ENCODE measurements at places on chromosomes 2 and 18.
A peak's percentile ranks its signal among the peaks of the same experiment; 100 is the strongest.

GRCh38 chr2:9294764-9295163, 88.2 kb downstream of the ASAP2 start:
- DNase-seq, result no peak

DNA sequence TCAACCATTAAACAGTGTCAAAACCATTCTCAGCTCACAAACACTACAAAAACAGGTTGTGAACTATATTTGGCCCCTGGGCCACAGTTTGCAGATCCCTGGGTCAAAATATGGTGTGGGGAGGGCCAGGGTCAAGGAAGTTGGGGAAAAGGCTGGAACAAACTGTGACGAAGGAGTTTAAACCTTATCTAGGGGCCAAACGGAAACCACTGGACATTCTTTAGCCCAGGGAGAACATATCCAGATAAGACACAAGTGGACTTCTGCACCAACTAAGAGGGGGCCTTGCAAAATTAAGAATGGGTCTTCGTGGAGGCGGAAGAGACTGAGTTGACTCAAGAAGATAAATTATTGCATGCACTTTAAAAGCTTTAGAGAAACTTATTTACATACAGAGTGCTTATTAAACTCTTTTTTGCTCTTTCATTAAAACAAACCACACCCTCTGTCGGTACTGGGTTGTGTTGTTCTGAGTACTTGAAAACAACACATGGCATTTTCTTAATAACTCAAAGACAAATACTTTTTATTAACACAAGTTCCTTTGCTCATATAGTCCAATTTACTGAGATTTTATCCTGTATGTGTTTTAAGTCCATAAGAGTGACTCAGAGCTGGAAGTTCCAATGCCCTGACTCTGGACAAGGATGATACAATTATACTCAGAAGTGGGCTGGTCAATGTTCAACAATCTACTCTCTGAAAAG, 5.3 kb upstream of the ASAP2 start:
- no peak for DNase-seq

GRCh38 chr2:150528861-150529801, 41.7 kb upstream of the RND3 start:
- no peak for DNase-seq

GRCh38 chr18:50528806-50529205, 31.1 kb upstream of the MAPK4 start:
- DNase-seq, result no peak

- DNase-seq, result peak; percentile 23
Measured at GRCh38 chr2:216006164-216006663, 7.1 kb downstream of the MREG start.

DNA sequence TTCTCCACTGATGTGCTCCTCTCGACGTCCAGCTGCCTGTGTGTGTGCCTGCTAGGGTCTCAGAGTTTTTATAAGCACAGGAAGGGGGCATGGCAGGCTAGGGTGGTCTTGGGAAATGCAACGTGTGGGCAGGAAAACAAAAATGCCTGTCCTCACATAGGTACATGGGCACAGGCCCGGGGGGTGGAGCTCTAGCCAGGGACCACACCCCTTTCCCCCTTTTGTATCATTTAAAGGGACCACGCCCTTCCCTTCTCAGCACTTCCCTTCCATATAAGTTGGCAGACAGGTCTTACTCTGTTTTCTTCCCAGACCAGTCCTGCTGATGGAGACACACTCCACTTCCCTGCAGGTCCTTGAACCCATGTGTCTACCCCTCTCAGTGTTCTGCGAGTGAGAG, 645.0 kb downstream of the CBLN2 start:
- DNase-seq, result no peak

DNA sequence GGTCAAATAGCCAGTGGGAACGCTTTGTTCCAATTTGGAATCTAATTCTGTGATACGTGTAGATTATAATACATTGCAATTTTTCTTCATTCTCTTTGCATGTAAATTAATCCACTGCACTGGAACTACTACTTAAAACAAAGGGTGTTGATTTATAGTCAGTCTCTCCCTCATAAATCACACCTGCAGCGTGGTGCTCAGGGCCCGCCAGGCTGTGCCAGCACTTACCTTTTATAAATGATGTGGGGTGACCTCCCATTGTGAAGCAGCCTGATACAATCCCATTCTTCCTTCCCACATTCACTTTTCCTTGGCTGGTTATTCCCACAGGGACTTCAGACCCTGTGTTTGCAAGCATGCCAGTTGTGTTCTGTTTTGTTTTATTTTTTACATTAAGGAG, 302.3 kb upstream of the ID2 start:
- no peak for DNase-seq

DNA sequence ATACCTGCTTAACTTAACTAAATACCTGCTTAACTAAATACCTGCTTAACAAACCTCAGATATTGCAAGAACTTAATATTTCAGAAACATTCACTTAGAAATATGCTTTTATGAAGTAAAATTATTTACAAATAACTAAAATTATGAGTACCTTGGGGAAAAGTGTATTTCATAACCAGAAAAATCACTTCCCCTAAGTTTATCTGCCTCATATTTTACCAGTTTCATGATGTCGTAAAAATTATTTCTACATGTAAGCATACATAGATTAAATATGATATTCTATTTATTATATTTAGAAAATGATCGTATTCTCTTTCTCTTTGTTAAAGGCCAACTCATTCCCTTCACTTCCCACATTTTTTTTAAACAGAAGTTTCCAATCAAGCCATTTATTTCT, 41.5 kb upstream of the DSC1 start:
- no peak for DNase-seq

DNA sequence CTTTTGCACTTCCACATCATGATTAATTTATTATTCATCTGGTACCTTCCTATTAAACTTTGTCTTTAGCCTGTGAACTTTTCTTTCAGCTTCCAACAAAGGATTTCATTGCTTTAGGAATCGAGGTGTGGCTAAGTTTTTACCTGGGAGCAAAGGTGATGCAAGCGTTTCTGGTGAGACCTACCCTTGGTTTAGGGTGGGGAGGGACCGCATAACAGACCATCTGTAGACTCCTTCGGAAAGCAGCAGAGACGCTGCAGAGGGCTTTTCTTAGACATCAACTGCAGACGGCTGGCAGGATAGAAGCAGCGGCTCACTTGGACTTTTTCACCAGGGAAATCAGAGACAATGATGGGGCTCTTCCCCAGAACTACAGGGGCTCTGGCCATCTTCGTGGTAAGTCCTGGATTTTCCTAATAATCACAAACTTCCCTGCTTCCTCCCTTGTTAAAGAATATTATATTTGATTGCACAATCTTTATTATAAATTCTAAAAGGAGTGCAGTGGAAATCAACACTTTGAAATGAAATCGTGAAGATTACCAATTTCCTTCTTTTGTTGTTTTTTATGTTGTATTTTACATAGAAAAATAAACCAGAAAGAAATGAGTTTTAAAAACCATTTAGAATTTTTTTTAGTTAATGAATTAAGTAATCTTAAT, at the start of gene DSG3:
Gene DSG3, plus strand, starts transcription at position 212 of the 662 bp plus-strand sequence. Its CDS starts 137 bp downstream, at position 349.
- no peak for DNase-seq

Data from activated CD8-positive, alpha-beta memory T cell treated with anti-CD3 and anti-CD28 coated beads, Interleukin-2, amount 50 U/mL, for 4 hours (primary cell).